ENCODE measurements at places on chromosomes 11 and 22. TPM values are rescaled to one million over a fixed set of nuclear protein-coding genes. Genes with fewer than 3 reads are reported as not detected.

DNA sequence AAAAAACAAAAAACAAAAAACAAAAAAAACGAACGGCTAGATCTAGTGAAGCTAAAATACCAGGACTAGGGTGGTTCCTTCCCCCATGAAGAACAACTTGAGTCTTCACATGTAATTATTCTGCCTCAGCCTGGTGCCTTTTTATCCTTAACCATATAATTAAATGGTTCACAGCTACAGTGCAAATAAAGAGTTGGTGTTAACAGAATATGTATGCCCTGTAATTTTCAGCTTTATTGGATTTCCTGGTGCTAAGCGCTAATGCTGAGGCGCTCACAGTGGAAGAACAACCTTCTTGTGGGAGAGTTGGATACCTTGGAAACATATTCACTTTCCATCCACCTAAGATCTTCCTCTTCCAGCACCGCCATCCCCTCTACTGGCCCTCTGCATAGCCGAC, 158.5 kb upstream of the SORL1-AS1 start:
- no peak for DNase-seq

GRCh38 chr11:27107548-27107947, 66.9 kb downstream of the BBOX1 start:
- no peak for DNase-seq

DNA sequence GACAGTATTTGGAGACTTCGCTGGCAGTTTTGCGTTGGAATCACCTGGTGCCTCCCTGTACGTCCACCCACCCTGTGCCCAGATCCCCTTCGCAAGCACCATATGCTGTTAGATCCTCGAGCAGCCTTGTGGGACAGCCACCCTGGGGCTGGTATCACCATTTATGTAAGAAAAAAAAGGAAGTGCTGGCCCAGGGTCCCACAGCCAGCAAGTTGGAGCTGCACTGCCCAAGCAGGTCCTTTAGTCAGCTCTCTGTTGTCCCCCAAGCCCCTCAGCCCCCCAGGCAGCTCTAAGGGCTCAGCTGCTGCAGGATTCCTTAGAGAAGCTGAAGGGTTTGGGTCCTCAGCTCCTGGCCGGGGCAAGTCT, 80.3 kb downstream of the FBLN1 start:
- DNase-seq, result no peak

Gene PANX3
- not detected for total RNA-seq

Measured in lung (tissue), 17 donors.